Activated CD8-positive, alpha-beta memory T cell treated with anti-CD3 and anti-CD28 coated beads for 48 hours (primary cell): ENCODE measurements at places on chromosomes 6 and 20.

GRCh38 chr6:168247443-168248147 is 72.0 kb downstream of the DACT2 start:
- no peak for DNase-seq

DNA sequence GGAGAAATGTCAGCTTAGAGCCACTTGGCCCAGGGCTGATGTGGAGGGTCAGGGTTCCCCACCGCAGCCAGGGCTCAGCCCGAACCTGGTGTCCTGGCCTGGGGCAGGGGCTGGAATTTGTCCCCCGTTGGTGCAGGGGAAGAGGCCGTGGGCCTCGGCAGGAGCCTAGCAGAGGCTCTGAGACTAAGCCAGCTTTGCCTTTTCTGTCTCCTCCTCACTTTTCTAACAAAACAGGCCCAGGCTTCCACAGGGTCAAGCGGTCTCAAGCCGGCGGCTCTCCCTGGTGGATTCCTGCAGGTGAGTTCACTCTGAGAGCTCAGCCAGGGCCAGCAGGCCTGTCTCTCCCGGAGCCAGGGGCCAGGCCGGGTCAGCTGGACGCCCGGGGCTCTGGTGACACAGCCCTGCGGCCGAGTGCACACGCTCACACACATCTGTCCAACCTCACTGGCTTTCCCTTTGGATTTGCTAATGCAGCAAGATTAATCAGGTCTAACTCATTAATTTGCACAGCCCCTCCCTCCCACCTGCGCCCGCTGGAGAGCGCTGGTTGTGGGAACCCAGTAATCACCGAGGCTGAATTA is 2.9 kb upstream of the CHRNA4 start:
- DNase-seq: no peak

DNA sequence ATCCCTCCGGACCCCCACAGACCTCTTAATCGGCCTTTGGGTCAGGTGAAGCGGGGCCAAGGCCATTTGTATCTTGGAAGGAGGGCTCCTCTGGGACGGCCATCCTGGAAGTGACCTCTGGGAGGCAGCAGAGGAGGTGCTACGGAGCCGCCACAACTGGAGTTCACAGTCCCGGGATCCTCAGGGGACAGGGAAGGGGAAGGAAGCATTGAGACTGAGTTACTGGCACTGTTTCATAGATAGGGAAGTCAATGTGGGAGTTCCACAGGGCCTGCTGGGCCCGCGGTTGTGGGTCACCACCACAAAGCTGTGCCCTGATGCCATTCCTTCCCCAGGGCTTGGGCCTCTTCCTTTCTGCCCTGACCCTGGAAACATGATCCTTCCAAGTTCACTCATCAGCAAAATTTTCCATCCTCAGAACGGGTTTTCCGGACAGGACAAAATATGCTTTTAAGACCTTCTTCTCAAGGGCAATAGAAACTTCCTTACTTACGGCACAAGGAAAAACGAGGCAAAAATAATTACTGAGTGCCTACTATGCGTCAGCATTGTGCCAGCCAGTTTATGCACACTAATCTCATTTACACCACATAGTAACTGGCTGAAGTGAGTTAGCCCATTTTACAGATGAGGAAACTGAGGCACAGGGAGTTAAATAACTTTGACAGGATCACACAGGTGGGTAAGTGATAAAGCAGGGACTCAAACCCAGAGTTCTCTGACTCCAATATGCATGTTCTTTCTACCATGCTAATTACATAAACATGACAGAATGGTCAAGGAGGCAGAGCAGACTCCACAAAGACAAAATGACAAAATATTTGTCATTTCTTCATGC is 143.8 kb downstream of the UNC5CL start:
- DNase-seq: no peak

- DNase-seq: no peak
These were observed 35.0 kb upstream of the COL21A1 start for GRCh38 chr6:56282391-56282790.

DNA sequence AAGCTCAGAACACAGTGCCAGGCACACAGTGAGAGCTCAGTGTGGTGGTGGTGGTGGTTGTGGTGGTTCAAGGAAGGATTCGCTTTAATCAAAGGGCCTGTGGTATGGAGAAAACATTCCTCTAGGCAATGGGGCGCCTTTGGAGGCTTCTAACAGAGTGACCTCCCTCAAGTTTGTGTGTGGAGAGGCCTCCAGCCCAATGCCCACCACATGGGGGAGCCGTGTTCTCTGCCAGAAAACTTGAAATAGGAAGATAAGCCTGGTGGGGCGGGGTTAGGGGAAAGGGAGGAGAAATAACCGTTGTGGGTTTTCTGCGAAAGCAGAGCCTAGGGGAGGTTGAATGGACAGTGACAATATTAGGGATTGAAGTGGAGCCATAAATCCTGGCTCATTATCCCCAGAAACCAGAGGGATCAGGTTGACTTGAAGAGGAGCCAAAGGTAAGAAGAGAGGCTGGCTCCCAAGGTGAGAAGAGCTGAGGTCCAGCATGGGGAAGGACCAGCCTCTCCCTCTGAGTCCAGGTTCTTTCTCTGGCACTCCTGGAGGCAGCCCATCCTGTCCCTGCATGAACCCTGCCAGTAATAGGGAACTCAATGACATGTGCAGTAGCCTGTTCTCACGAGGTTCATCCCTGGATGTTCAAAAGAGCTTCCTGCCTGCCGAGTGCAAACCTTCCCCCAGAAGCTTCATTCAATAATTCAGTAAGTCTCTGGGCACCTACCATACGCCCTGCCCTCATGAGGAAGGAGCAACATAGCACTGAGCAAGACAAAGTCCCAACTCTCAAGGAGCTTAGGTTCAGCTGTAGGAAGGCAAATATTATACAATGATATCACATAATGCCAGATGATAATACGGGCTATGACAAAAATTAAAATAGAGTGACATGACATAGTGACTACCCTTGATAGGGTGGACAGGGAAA is 51.4 kb downstream of the TGM2 start:
- no peak for DNase-seq

DNA sequence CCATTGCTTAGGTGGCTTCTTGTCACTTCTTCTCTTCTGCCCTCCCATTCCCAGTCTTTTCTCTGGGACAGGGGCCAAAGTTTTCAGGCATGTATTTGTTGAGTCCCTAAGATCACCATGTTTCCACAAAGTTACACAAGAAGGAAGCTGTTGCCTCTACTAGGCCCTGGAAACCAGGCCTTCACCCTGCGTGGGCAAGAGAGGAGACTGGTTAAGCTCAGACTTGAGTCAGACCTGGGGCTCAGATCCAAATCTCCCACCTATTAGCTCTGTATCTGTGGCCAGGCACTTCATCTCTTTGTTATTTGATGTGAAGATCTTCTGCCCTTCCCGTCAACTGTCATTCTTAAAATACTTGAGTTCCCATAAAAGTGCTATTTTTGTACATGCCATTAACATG is 154.6 kb downstream of the SASH1 start:
- no peak for DNase-seq

DNA sequence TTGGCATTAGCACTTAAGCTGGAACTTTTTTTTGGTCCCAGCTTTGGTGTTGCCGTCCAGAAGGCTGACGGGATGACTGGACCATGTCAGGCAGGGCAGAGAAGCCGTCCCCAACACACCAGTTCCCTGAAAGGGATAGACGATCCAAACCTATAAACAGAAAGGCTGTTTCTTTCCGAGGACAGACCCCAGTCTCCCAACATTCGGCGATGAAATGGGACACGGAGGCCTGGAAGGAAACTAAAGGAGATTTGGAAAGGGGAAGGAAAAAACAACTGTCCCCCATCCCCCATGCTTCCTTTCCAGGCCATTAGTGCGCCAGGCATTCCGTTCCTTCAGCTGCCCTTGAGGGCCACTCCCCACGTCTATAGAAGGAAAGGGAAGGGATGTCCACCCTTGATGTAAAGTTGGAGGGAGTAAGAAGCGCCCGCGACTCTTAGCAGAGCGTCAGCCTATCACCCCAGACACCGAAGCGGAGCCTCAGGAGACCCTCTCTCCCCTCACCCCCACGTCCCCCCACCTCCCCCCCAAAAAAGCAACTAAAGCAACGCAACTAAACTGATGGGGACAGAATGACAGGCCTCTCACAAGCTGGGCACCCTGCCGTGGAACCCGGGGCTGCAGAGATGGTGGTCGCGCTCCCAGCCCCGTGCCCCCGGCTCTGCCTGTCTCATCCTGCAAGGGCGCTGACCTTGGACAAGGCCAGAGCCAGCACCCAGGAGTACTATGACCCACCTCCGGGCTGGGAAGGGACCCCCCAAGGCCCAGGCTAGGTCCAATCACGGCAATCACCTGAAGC is 638 bp downstream of the BLCAP start:
- DNase-seq: no peak

- no peak for DNase-seq
These were observed 192.9 kb downstream of the PLCB4 start for GRCh38 chr20:9261781-9262180.

DNA sequence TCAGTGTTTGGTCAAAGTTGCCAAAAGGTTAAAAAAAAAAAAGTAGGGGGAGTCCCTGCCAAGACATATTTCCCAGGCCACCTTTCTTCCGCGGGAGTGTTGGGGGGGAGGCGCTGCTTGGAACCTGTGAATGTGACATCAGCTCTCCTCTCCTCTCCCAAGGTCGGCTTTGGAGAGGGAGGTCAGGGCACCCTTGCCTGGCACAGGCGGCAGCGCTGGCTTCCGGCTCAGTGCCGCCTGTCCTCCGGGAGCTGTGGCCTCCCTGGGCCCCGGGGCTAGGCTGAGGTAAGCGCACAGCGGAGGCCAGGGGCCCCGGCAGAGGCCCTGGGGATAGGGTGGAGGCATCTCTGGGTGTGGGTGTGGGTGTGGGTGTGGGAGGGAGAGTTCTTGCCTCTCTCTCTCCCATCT is 1.9 kb upstream of the EDN1 start:
- no peak for DNase-seq

DNA sequence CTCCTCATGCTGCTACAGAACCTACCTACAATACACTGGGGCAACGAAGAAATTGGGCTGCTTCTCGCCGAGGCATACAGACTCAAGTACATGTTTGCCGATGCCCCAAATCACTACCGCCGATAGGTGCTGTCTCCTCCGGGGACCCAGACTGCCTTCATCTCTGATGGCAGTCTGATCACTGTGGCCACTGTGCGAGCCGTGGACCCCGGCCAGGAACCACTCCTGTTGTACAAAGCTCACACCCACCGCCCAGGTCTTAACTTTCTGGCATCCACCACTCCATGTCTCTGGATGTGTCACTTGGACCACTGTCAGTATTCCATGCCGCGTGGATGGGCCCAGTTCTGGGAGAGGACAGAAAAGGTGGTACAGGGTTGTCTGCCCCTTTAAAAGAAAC is 22.7 kb upstream of the RNF8 start:
- no peak for DNase-seq

- no peak for DNase-seq
These were observed 94.3 kb downstream of the RAMACL start for GRCh38 chr6:166492092-166492741.

DNA sequence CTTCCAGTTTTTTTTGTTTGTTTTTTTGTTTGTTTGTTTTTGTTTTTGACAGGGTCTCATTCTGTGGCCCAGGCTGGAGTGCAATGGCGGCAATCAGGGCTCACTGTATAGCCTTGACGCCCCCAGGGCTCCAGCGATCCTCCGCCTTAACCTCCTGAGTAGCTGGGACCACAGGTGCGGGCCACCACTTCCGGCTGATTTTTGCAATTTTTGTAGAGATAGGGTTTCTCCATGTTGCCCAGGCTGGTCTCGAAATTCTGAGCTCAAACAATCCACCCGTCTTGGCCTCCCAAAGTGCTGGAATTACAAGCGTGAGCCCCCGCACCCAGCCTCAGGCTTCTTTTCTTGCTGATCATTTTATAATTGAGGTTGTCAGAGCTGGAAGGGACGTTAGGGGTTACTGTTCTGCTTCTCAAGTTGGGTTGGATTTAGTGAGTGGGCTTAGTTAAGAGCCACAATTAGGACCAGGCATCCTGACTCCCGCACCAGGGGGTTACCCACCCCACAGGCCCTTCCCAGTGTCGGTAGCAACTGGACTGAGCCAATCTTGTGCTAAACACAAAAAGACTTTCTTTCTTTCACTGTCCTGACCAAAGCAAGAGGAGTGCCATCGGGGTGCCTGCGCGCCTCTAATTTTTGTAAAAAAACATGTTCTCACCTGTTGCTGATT is 13.1 kb upstream of the ZSCAN9 start:
- no peak for DNase-seq

DNA sequence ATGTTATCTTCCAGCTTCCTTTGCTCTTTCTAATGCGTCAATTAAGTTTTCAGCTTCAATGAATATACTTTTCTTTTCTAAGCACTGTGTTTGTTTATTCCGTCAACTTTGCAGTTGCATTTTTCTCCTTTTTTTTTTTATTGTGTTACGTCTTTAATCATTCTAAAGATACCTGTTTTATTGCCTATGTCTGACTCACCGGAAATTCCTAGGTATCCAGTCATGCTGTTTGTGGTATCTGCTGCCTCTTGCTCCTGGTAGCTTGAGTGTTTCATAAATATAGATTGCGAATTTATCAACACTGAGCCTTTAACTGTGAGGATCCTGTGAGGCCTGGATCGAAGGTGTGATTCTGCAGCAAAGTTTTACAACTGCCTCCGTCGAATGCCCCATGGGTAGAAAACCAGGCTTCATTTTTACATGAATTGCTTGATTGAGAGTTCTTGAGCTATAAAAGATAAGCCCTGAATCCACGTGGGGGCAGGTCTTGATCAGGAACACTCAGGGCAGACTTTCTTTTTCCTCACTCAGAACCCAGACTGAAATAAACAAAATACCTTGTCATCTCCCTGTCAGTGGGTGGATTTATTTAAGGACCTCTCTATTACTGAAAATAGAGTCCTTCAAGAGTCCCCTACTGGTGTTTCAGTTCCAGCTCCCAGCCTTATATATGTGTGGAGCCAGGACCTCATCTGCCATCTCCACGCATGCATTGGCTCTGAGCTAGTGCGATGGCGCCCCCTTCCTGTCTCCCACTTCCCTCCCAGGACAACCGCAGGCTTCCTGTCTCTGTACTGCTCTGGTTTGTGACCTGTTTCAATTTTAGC is 60.1 kb upstream of the LRRC1 start:
- no peak for DNase-seq

- no peak for DNase-seq
These were observed 8.9 kb upstream of the TCF15 start for GRCh38 chr20:618980-619379.

DNA sequence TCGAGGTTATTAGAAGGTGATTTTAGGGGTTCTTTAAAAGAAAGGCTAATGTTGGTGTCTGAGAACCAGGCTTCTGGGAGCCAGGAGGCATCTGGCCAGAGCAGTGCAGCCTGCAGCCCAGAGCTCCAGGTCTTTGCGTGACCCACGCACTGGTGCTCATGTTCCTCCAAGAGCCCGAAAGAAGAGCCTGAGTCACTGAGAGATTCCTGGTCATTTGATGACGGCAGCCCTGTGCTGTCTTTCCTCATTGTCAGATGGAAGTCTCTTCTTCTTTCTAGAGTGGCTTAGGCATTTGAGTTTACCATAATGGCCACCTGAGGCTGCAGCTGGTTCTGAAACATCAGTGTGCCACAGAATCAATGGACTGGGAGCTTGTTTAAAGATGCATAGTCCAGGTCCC is 46.4 kb downstream of the CD109 start:
- no peak for DNase-seq

GRCh38 chr6:157649311-157650260 is 173.5 kb upstream of the SNX9 start:
- DNase-seq: no peak

- no peak for DNase-seq
These were observed 114.7 kb downstream of the GJA10 start for GRCh38 chr6:90008908-90009501.

- no peak for DNase-seq
These were observed 296.9 kb downstream of the OGFRL1 start for GRCh38 chr6:71585472-71585871.
